ENCODE measurements at places on chromosomes 3 and 15. TPM values are rescaled to one million over a fixed set of nuclear protein-coding genes. Genes with fewer than 3 reads are reported as not detected.

The TLR9 gene
- total RNA-seq: not detected

GRCh38 chr15:64698823-64699222, 76.6 kb downstream of the RBPMS2 start:
- DNase-seq: no peak

DNA sequence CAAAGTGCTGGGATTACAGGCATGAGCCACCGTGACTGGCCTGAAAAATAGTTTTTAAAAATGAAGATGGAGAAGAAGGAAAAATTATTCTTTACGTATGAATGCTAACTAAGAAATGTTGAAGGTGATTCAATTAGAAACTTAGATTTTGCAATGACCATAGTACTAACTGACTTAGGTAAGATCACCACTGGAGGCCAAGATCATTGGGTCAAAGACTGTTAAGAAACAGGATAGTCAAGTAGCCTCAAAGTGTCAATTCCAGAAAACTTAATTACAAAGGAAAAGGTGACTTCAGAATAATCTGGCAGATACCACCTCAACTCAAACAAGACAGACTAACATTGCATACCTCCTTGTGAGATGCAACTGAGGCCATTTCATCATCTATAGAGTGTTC, 119.3 kb downstream of the FRMD4B start:
- DNase-seq: no peak

GRCh38 chr3:13045904-13046568, 27.2 kb downstream of the IQSEC1 start:
- DNase-seq: no peak

Data from uterus (tissue), 4 donors.